GM12878 (cell line): ENCODE measurements at places on chromosomes 5 and 9. TPM values are rescaled to one million over a fixed set of nuclear protein-coding genes. Genes with fewer than 3 reads are reported as not detected.

- peaks cover 15% of the 10 kb centered on the region for H3K4me1 ChIP-seq
- H3K36me3 ChIP-seq: no peaks in the 10 kb centered on the region
- H3K27ac ChIP-seq: no peak overlapping the region
- no peaks in the 10 kb centered on the region for H3K27me3 ChIP-seq
- no peak for DNase-seq
- no peak overlapping the region for H3K4me3 ChIP-seq
These were observed 19.0 kb downstream of the STOM start for GRCh38 chr9:121350993-121351561.

- peak overlapping the region; percentile 58 for H3K27ac ChIP-seq
- no peaks in the 10 kb centered on the region for H3K27me3 ChIP-seq
- peak overlapping the region; percentile 66 for H3K4me3 ChIP-seq
- H3K36me3 ChIP-seq: no peaks in the 10 kb centered on the region
- DNase-seq: no peak
These were observed 2.4 kb downstream of the TICAM2 start for GRCh38 chr5:115599924-115600323.

- H3K4me1 ChIP-seq: no peaks in the 10 kb centered on the region
- DNase-seq: no peak
- no peaks in the 10 kb centered on the region for H3K27me3 ChIP-seq
- H3K36me3 ChIP-seq: no peaks in the 10 kb centered on the region
These were observed 160.0 kb downstream of the CCDC192 start for GRCh38 chr5:127863161-127863560.

DNA sequence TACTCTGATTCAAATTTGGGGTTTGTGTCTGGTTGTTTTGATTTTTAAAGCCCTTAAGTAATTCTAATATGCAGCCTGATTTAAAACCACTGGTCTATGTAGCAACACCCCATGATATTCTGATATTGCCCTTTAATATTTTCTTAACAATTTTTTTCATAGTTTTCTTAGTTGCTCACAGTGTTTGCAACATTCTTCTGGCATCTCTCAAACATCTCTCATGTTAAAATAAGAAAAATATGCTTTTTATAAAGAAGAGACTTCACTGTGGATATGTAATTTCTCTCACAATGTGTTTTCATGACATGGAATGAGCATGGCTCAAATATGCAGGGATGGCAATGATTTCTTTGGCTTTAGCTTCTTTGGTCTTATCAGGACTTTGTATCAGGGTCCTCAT, 183.7 kb downstream of the TAF11L14 start:
- no peaks in the 10 kb centered on the region for H3K36me3 ChIP-seq
- H3K27me3 ChIP-seq: no peaks in the 10 kb centered on the region
- no peak overlapping the region for H3K4me3 ChIP-seq
- DNase-seq: no peak

- H3K36me3 ChIP-seq: no peaks in the 10 kb centered on the region
- no peaks in the 10 kb centered on the region for H3K4me1 ChIP-seq
- H3K4me3 ChIP-seq: no peak overlapping the region
- H3K27me3 ChIP-seq: no peaks in the 10 kb centered on the region
- H3K27ac ChIP-seq: no peak overlapping the region
These were observed 85.0 kb upstream of the RASA1 start for GRCh38 chr5:87182649-87183048.

DNA sequence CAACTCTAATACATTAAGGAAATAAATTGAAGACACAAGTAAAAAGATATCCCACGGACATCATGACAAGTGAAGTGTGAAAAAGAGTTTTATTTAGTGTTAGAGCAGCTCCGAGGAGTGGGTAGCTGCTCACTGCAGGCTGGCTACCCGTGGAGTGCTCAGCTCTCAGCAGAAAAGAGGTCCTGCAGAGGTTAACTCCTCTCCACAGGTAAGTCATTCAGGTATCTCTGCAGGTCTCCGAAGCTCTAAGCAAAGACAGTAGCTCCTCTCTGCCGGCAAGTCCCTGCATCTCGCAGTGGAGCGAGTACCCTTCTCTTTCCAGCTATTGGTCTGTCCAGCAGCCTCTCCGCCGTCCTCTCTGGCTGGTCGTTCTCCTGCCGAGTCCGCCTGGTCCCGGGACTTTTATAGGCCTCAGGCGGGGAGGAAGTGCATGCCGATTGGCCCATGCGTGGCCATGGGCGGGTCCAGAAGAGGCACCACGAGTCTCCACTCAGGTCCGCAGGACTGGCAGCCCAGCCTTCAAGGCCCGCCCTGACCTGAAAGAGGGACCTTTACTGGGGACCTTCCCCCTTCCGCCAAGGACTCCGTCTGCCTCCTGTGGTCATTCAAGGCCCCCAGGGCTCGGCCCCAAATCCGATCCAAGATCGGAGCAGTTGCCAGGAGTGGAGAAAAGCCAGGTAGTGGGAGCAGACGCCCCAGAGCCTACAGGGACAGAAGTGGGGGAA, 29.9 kb downstream of the BTNL9 start:
- H3K4me1 ChIP-seq: no peaks in the 10 kb centered on the region
- no peak for DNase-seq
- H3K27me3 ChIP-seq: peaks cover 2% of the 10 kb centered on the region; the same call in 1 of the 2 replicates
- H3K36me3 ChIP-seq: no peaks in the 10 kb centered on the region

GRCh38 chr5:72860499-72860898, 44.0 kb downstream of the TNPO1 start:
- no peak overlapping the region for H3K27ac ChIP-seq
- H3K4me1 ChIP-seq: no peaks in the 10 kb centered on the region
- H3K27me3 ChIP-seq: no peaks in the 10 kb centered on the region
- H3K36me3 ChIP-seq: peaks cover 7% of the 10 kb centered on the region
- no peak overlapping the region for H3K4me3 ChIP-seq

- no peaks in the 10 kb centered on the region for H3K4me1 ChIP-seq
- H3K27ac ChIP-seq: no peak overlapping the region
- H3K27me3 ChIP-seq: no peaks in the 10 kb centered on the region
- no peak for DNase-seq
These were observed 699.6 kb upstream of the ADAMTS16 start for GRCh38 chr5:4440536-4440935.

ASPN gene
- not detected in 2 replicates for total RNA-seq

TBC1D2 gene
- total RNA-seq: 1.2 and 1.4 TPM in 2 replicates

BTNL8 gene
- not detected in 2 replicates for total RNA-seq

PPP2CA gene
- total RNA-seq: 155 and 165 TPM in 2 replicates

DPYSL3 gene
- 0.77 and 1.4 TPM in 2 replicates for total RNA-seq
